ENCODE measurements at places on chromosomes 2 and 18.
A peak's percentile ranks its signal among the peaks of the same experiment; 100 is the strongest.

- peak; percentile 13 for DNase-seq
Observed at GRCh38 chr18:57113799-57114420, 33.0 kb upstream of the BOD1L2 start.

DNA sequence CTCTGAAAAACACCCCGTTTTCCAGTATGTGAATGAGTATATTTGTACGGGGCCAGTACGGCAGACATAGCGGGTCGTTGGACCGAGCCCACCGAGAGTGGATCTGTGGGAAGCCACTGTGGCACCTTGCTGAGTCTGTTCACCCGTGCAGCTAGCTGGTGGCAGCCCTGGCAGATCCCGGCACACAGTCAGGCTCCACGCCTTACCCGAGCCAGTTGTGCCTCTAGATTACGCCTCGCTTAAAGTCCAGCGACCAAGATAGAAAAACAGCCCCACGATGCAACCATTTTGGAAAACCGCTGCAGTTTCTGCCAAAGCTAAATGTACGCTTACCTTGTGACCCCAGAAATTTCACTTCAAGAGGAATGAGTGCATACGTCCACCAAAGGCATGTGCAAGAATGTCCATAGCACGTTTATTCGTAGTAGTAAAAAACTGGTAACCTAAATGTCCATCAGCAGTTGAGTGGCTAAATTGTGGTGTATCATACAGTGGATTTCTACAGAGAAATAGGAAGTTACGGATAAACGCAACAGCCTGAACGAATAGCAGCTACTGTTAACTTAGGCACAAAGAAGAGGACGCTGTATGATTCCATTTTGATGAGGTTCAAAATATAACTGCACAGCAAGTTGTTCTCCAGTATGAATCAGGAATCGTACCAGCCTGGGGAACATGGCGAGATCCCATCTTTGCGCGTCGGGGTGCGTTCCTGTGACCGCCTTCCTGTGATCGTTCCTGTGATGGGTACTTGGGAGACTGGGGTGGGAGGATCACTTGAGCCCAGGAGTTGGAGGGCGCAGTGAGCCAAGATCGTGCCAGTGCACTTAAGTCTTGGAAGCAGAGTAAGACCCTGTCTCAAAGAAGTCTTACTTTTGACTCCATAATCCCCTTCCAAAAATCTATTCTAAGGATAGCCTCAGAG lies 688 bp upstream of the WDR33 start:
- DNase-seq: no peak

DNA sequence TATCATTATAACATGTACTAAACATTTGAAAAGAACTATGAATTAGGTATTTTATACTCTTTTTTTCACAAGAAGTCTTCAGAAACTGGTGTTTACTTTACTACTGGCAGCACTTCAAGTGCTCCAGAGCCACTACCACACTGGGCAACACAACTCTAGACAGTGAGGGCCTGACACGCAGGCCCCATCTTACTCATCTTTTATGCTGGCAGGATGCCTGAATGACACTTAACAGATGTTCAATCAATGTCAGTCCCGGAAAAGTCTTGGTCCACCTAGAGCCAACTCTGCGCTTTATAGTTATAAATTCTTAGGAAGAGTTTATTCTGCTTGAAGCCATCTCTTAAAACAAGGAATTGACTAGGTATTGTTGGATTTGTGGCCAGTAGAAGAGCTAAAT lies 8.7 kb upstream of the WIPF1 start:
- no peak for DNase-seq

- DNase-seq: no peak
Observed at GRCh38 chr2:13201924-13202323, 485.2 kb downstream of the TRIB2 start.

DNA sequence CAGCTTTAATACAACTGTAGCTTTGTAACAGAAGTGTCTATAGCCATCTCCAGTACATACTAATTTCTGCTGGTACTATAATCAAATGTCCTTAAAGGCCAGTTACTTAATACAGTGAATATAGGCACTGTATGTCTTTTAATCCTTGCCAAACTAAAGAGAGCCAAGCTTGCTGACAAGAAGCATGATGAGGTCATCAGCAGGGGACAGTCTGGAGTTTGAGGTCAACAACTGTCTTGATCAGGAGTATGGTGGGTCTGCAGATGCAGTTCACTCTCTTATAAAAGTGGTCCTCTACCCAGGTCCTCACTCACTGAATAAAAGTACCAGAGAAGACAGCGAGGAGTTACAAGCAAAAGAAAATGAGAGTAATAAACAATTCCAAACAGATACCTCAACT lies 219.1 kb downstream of the WDPCP start:
- no peak for DNase-seq

DNA sequence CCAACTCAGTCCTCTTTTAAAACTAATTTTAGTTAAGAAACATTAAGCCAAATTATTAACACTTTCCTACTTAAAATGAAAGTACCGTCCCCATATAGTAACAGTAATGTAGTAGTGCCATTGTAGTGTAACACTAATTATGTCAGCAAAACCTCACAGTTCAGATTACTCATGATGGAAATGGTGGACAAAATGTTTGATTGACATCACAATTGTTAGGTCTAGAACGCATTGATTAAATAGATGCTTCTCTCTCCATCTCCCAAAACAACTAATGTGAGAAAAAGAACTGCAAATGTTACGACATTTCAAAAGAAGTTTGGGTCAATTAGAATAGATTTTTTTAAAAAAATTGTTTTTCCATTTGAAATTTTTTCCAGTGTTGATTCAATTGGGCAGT lies 1.2 kb upstream of the ATF2 start:
- no peak for DNase-seq

- DNase-seq: no peak
Observed at GRCh38 chr2:182593394-182593975, 122.6 kb upstream of the DNAJC10 start.

DNA sequence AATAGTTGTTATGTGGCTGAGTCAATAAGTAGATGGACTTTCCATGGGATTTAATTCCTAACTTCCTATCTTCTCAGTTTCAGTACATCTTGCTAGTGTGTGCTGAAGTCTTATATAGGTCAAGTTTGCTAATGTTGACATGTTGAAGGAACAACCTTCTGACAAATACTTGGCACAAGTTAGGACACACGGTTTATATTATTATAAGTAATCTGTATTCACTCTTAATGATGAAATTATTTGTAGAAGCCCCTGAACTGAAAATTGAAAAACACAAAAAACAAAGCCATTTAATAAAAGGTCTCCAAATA lies 19.2 kb downstream of the ARL5A start:
- no peak for DNase-seq

GRCh38 chr2:233456111-233456510 lies 101.8 kb downstream of the DGKD start:
- no peak for DNase-seq

GRCh38 chr2:203871371-203871983 lies 3.9 kb downstream of the CTLA4 start:
- no peak for DNase-seq

GRCh38 chr2:98583816-98584618 lies 24.3 kb downstream of the COA5 start:
- no peak for DNase-seq

GRCh38 chr18:76565238-76566173 lies 70.5 kb upstream of the ZNF516 start:
- DNase-seq: no peak

Data from hippocampal formation (tissue), 2 donors.